ENCODE measurements at places on chromosomes 6 and 20.

- no peak for DNase-seq
These were observed 108.8 kb upstream of the PREP start for GRCh38 chr6:105511639-105512038.

- peak; percentile 87 for DNase-seq
These were observed 56.3 kb upstream of the CD93 start for GRCh38 chr20:23142162-23143050.

DNA sequence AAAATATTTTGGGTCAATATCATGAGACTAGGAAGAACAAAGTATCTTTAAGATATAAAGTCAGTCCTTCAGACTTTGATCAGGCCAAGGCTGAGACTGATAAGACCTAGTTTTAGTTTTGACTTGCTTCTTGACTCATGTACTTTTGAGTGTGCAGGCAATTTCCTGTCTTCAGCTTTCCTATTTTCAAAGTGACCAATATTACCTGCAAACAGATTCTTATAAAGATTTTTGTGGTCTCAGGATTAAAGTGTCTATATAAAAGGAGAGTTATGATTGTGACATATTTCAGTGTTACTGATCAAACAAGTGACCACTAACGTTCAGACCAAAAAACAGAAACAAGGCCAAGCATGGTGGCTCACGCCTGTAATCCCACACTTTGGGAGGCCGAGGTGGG is 36.0 kb upstream of the AKIRIN2 start:
- DNase-seq, result no peak

DNA sequence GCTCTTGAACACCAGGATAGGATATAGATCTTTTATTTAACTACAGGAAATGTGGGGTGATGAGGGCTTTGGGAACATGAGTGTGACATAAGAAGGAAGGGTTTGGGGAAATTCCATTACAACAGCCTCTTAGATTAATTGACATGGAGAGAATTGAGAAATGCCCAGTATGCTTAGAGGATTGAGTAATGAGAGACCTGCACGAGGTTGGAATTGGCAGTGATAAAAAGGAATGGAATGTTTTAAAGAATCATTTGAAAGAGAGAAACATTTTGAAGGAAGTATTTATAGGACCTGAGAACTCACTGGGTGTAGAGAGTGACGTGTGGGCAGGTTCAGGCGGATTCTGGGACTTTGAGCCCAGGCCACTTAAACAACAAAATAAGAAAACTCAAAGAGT is 227.0 kb downstream of the BMP2 start:
- no peak for DNase-seq

DNA sequence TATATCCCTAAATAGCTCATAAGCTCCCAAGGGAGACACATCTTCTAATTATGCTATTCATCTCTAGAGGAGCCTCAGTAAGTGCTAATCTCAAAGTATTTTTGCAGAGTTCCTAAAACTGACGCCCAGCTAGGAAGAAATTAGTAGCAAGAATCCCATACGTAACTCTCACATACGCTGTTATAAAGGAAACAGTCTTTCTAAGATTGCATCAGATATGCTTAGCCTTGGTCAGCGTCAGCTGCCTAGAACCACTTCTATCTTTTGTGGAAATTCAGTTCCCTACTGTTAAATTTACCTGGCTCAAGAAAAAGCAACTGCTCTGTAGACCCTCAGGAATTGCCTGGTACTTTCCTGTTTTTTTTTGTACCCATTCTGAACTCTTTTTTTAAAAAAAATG is 13.6 kb downstream of the RIPOR2 start:
- DNase-seq, result peak; percentile 86
